ENCODE measurements at places on chromosomes 11 and 22. TPM values are rescaled to one million over a fixed set of nuclear protein-coding genes. Genes with fewer than 3 reads are reported as not detected.

CREB3L1 gene
- total RNA-seq: 41.9 TPM

DAGLA gene
- 1.3 TPM for total RNA-seq

MTCH2 gene
- total RNA-seq: 64.6 TPM

C22orf31 gene
- not detected for total RNA-seq

TSGA10IP gene
- not detected for total RNA-seq

SYCE3 gene
- not detected for total RNA-seq

LIN7C gene
- 42.2 TPM for total RNA-seq

FAM227A gene
- 0.48 TPM for total RNA-seq

KREMEN1 gene
- 9.2 TPM for total RNA-seq

USH1C gene
- not detected for total RNA-seq

CCDC83 gene
- not detected for total RNA-seq

PGM2L1 gene
- 3.5 TPM for total RNA-seq

SHISA8 gene
- not detected for total RNA-seq

OAF gene
- 65.8 TPM for total RNA-seq

TMEM121B gene
- 1.6 TPM for total RNA-seq

A4GALT gene
- 14.6 TPM for total RNA-seq

SF3A1 gene
- 63.7 TPM for total RNA-seq

NCF4 gene
- total RNA-seq: not detected

SYT12 gene
- total RNA-seq: 3.4 TPM

CRYBA4 gene
- not detected for total RNA-seq

TMPRSS6 gene
- not detected for total RNA-seq

ATP5MG gene
- 54.7 TPM for total RNA-seq

MS4A14 gene
- total RNA-seq: not detected

SCN2B gene
- 0.48 TPM for total RNA-seq

PATE1 gene
- total RNA-seq: not detected

NAALAD2 gene
- total RNA-seq: 1.7 TPM

P2RY6 gene
- not detected for total RNA-seq

SYT13 gene
- total RNA-seq: not detected

MAP6 gene
- 0.72 TPM for total RNA-seq

TSPO gene
- 235 TPM for total RNA-seq

PKP3 gene
- 5.2 TPM for total RNA-seq

MMP12 gene
- total RNA-seq: not detected

ADSL gene
- 138 TPM for total RNA-seq

GNAZ gene
- total RNA-seq: 0.52 TPM

MYOD1 gene
- 5.3 TPM for total RNA-seq

HSPB2 gene
- 0.26 TPM for total RNA-seq

SORL1 gene
- total RNA-seq: 2.2 TPM

CRYAB gene
- 9.3 TPM for total RNA-seq

GLYATL1B gene
- not detected for total RNA-seq

DCHS1 gene
- 18.1 TPM for total RNA-seq

LRRC56 gene
- total RNA-seq: 2.6 TPM

PRR33 gene
- not detected for total RNA-seq

MYEOV gene
- total RNA-seq: 1.0 TPM

FAM180B gene
- not detected for total RNA-seq

TSSC4 gene
- 45.5 TPM for total RNA-seq

PPP1R14B gene
- total RNA-seq: 300 TPM

KRTAP5-9 gene
- total RNA-seq: not detected

RAB36 gene
- total RNA-seq: 5.9 TPM

SGSM1 gene
- not detected for total RNA-seq

EMID1 gene
- total RNA-seq: 1.1 TPM

PRODH gene
- not detected for total RNA-seq

FREY1 gene
- not detected for total RNA-seq

THY1 gene
- total RNA-seq: 249 TPM

MRGPRF gene
- 25.2 TPM for total RNA-seq

DKK3 gene
- 338 TPM for total RNA-seq

CECR2 gene
- total RNA-seq: 0.91 TPM

Measured in epithelial cell of alveolus of lung (primary cell).